ENCODE measurements at places on chromosomes 2 and 18. TPM values are rescaled to one million over a fixed set of nuclear protein-coding genes. Genes with fewer than 3 reads are reported as not detected.

Gene ATF2
- 18.7 TPM for total RNA-seq

Gene CROCC2
- total RNA-seq, result not detected

DNA sequence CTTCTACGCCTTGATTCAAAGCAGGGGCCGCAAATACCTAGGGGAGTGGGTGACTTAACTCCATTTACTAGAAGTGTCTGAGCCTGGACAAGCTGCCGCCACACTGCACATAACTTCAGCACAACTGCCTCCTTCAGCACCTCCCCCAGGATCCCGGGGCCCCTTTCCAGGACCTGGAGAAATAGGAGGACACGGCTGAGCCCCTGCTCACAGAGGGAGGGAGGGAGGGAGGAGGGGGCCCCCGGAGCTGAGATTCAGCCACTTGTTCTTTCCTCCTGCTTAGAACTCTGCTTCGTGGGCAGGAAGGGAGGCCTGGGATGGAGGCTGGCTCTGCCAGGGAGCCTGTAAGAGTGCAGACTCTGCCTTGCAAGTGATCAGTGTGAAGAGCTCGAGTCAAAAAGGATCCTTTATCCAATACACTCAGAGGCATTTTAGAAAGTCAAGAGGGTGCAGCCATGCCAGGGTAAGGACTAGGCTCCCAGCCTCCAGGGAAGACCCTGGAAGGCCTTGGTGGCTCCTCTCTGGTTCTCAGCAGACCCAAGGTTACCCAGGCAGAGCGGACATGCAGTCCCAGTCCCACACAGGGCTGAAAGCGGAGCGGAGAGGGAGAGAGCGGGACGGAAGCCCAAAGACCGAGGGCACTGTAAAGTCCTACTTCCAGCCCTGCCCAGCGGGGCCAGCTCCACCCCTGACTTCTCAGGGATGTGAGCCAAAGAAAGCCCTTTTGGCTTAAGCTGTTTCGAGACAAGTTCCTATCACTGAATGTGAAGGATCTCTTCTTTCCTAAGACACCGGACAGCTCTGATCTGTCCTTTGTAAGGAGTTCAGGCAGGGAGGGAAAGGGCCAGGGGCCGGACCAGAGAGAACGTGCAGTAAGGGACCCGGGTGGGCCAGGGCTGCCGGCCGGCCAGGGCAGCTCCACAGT, 8.6 kb upstream of the ARMC9 start:
- DNase-seq, result peak; percentile 76

- no peak for DNase-seq
Measured at GRCh38 chr2:210480079-210480478, 3.5 kb upstream of the LANCL1 start.

- no peak for DNase-seq
Measured at GRCh38 chr18:56443166-56443907, 195.1 kb downstream of the TXNL1 start.

DNA sequence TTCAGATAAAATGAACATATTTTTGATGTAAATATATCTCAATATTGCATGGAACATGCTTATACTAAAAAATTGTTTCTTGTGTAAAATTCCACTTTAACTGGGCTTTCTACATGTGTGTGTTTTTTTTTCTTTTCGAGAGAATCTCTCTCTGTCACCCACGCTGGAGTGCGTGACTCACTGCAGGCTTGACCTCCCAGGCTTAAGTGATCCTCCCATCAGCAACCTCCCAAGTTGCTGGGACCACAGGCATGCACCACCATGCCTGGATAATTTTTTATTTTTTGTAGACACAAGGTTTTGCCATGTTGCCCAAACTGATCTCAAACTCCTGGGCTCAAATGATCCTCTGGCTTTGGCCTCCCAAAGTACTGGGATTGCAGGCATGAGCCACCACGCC, 254.6 kb downstream of the LOXHD1 start:
- no peak for DNase-seq

- no peak for DNase-seq
Measured at GRCh38 chr18:59232309-59233016, 12.5 kb downstream of the GRP start.

- DNase-seq, result peak; percentile 44
Measured at GRCh38 chr18:13566941-13567746, 159.2 kb downstream of the FAM210A start.

Gene RPS27A
- 464 TPM for total RNA-seq

Gene FBXO41
- total RNA-seq, result 0.46 TPM

Gene CPO
- total RNA-seq, result 0.63 TPM

DNA sequence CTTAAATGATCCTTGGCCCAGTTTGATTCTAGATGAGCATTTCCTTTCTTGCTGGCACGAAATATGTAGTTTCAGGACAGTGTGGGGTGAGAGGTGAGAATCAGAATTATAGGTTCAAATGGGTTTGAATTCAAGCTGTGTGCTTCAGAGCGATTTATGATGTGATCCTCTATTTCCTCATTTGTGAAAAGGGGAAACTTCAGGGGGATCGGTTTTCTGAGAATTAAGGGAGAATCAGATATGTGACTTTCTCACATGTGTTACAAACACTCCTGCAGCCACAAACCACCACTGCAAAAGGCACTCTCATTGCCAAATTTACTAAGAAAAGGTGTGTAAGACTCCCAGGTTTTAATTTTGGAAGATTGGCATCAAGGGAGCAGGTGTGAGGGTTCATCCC, 24.4 kb downstream of the HK2 start:
- DNase-seq, result no peak

Gene NOSTRIN
- total RNA-seq, result 3.7 TPM

Gene EPB41L3
- 6.5 TPM for total RNA-seq

- DNase-seq, result no peak
Measured at GRCh38 chr18:63567276-63567675, 19.9 kb upstream of the SERPINB13 start.

DNA sequence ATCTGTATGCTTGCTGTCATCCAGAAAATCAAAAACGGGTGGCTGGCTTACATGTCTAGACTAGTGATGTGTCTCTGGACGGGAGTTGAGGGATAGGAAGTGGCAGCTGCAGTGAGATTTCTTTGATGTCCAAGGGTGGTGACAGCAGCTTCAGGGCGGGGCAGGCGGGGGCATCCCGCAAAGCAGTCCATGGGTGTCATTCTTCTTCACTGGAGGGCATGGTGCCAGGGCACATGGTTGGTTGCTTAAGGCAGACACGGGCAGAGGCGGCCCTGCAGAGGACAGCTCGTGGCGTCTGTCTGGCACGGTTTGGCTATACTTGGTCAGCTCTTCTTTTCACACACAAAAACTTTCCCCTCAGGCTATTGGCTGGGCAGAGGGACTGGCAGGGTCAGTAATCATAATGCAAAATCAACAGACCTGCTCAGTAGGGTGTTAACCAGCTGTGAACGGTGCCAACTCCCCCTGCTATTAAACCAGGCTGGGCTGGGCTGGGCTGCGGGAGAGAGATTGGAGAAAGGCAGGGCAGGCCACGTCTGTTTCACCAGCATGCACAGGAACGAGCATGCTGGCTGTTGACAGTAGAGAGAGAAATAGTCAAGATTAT, 63.7 kb downstream of the COL4A3 start:
- DNase-seq, result peak; percentile 97

DNA sequence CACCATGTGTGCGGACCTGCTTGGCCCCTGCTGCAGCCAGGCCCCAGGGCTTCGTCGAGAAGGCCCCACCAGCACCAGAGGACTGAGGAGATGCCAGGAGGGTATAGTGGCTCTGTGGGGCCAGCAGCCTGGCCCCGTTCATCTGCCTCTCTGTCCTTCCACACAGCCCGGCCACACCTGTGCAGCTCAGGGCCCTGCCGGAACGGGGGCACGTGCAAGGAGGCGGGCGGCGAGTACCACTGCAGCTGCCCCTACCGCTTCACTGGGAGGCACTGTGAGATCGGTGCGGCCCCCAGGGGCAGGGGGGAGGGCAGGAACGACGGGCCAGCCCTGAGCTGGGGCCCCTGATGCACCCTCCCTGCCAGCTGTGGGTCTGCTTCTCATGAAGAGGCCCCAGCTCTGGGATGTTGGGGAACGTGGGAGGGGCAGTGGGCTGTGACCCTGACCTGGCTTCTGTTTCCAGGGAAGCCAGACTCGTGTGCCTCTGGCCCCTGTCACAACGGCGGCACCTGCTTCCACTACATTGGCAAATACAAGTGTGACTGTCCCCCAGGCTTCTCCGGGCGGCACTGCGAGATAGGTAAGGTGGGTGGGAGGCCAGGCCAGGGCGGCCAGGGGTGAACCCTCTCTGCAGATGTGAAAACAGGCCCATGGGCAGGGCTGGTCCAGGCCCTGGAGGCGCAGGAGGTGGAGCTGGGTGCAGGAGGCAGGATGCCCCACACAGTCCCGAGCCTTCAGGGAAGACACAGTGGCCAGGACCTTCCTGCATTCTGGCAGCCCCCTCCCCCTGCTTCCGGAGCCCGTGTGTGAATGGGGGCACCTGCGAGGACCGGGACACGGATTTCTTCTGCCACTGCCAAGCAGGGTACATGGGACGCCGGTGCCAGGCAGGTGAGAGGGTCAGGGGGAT, 50.3 kb downstream of the MTERF4 start:
- DNase-seq, result peak; percentile 12

Gene GAD1
- total RNA-seq, result not detected

GRCh38 chr2:50402654-50402960, 629.3 kb downstream of the NRXN1 start:
- no peak for DNase-seq

Gene AOX1
- 5.0 TPM for total RNA-seq

Gene C2orf76
- 4.1 TPM for total RNA-seq

GRCh38 chr2:219308142-219309101, 779 bp downstream of the PTPRN start:
- DNase-seq, result peak; percentile 71

GRCh38 chr2:69635432-69635831, 8.1 kb downstream of the AAK1 start:
- DNase-seq, result no peak

GRCh38 chr18:43877616-43878321, 600.5 kb upstream of the SYT4 start:
- no peak for DNase-seq

Gene BCL2L11
- total RNA-seq, result 9.6 TPM

- peak; percentile 21 for DNase-seq
Measured at GRCh38 chr2:20184067-20184938, 40.6 kb downstream of the SDC1 start.

Gene SLC23A3
- 0.86 TPM for total RNA-seq

GRCh38 chr2:56132138-56132537, 51.7 kb upstream of the CCDC85A start:
- DNase-seq, result no peak

DNA sequence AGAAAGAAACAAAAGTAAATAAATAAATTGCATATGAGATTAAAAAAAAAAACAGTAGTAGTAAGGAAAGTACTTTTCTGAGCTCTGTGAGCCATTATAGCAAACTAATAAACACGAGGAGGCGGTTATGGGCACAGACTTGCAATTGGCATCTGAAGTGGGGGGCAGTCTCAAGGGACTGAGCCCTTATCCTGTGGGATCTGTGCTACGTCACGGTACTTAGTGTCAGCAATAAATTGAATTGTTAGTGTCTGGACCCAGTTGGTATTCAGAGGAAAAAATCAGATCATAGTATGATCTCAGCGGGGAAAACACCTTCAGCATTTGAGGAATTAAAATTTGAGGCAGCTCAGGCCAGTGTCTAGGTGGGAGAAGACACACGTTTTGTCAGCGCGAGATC, 76.6 kb upstream of the TEX51 start:
- DNase-seq, result no peak

DNA sequence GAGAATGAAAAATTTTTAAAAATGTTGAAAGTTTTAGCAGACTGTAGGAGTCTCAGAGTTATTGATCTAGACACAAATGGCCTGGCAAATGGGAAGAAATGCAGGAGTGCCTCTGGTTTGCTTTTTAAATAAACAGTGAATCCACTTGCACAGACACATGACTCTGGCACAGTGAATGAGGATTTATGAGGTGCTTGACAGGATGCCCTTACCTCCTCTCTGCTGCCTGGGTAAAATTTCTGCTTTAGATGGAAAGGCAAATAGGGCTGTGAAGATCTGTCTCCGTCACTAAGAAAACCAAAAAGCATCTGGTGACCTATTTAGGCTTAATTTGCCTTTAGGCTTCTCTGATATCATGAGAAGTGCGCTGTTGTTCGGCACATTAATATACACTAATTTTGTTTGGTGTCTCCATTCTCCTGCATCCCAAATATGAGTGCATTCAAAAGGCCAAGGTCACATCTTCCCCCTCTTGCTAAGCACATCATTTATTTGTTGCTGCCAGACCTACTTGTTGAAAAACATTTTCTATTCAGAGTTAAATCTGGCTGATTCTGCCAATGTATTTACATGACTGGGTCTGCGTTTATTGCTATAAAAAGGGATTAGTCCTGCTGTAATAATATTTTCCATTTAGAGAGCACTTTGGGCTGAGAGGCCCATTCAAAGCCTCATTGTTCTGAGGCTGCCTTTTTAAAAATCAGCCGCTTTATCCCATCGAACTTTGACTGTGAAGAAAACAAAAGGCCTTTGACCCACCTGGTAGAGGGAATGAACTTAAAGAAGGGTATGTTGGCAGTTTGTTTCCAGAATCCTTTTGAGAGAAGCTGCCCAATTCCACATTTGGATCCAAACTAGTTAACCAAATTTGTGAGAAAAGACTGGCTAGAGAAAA, 94.9 kb downstream of the RNF152 start:
- DNase-seq, result no peak

Gene SOX11
- total RNA-seq, result 0.07 TPM

DNA sequence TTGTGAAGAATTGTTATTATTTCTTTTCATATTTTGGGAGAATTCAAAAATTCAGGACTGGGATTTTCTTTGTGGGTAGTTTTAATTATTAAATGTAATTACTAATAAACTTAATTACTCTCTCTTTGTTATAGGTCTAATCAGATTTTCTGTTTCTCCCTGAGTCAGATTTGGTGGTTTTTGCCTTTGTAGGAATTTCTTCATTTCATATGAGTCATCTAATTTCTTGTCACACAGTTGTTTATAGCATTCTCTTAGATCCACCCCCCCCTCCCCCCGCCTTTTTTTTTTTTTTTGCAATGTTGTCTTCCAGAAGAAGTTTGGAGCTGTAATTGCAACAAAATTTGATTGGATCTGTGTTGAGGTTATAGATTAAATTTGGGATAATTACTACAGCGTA, 26.0 kb upstream of the GALR1 start:
- DNase-seq, result no peak

DNA sequence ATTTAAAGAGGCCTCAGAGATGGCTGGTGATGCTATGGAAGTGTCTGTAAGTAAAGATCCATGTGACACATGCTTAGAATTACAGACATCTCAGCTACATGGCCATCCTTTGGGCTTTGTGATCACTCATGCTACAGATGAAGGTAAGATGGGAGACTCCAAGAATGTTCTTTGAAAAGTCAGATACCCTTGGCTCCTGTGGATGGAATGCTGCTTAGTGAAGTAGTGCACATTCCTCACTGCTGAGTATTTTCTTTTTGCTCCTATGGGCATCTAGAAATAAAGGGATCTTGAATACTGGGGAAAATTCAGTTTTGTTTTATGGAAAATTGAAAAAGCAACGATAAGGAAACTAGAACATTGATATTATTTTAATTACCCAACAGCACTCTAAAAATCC, 55.2 kb upstream of the REV1 start:
- no peak for DNase-seq

Gene ING5
- 18.9 TPM for total RNA-seq

Gene PROKR1
- total RNA-seq, result not detected

Gene GNAL
- 2.9 TPM for total RNA-seq

Gene GAL3ST2
- 0.16 TPM for total RNA-seq

Gene GCG
- total RNA-seq, result not detected

- DNase-seq, result no peak
Measured at GRCh38 chr2:74552914-74553811, 579 bp downstream of the LOXL3 start.

- no peak for DNase-seq
Measured at GRCh38 chr2:202299712-202300111, 34.1 kb downstream of the NOP58 start.

Gene CCDC141
- total RNA-seq, result 14.9 TPM

GRCh38 chr2:235077046-235077445, 125.2 kb downstream of the SH3BP4 start:
- no peak for DNase-seq

- no peak for DNase-seq
Measured at GRCh38 chr2:159497847-159498246, 118.5 kb downstream of the BAZ2B start.

Data from psoas muscle (tissue), 8 donors.